ENCODE measurements at places on chromosomes 4 and X.

- no peak for DNase-seq
These were observed 73.7 kb upstream of the STIM2 start for GRCh38 chr4:26786916-26787315.

DNA sequence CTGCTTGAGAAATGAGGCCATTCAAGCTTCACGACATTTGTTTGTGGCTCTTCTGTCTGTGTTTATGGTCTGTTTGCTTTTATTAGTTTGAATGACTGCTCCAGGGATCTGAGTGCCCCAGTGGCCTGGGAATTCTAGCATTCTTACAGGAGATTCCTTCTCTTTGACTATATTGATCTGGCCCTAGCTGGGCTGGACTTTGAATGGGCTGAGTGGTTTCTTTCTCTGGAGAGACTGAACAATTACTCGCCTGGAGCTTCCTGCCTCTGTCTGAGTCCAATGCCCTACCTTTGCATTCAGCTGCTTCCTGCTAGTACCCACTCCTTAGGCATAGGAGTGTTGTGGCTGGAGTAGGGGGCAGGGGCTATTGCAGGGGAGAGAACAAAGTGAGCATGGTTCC lies 51.2 kb upstream of the EDA start:
- DNase-seq: no peak

DNA sequence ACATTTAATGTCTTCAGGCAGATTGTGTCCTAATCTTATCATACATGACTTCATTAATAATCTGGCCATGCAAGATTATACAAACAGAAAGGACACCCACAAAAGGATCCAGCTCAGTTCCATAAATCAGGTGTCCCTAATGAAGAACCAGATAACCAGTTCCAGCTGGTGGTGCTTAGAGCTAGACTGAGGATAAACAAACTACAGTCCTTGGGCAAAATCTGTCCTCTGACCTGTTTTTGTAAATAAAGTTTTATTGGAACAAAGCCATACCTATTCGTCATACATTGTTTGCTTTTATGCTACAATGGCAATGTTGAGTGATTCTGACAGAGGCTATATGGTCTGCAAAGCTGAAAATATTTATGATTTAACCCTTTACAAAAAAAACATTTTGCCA lies 199.5 kb downstream of the MID1IP1 start:
- DNase-seq: no peak

- DNase-seq: no peak
These were observed 72.7 kb upstream of the EDNRA start for GRCh38 chr4:147408189-147408588.

- peak; percentile 53 for DNase-seq
These were observed 464.9 kb upstream of the AMOT start for GRCh38 chrX:113305496-113305895.

DNA sequence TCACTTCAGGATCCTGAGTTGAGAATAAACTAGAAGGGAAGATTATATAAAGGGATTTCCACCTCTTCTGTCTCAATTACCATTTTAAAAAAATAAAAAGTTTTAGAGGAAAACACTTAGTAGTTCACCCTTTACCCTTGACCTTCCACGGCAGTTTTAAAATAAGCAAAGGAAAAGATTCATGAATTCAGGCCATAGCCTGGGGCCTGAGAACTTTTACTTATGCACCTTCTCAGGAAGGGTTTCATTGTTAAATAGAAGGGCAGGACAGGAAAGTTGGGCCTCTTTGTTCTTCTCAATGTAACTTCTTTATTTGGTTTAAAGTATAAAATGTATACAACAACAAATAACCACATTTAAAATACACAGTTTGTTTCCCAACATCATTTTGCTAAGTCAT lies 54.9 kb downstream of the PKD2 start:
- DNase-seq: no peak

GRCh38 chrX:40117715-40118285 lies 20.0 kb upstream of the BCOR start:
- no peak for DNase-seq

GRCh38 chr4:120839974-120840751 lies 82.4 kb downstream of the PRDM5 start:
- DNase-seq: no peak

DNA sequence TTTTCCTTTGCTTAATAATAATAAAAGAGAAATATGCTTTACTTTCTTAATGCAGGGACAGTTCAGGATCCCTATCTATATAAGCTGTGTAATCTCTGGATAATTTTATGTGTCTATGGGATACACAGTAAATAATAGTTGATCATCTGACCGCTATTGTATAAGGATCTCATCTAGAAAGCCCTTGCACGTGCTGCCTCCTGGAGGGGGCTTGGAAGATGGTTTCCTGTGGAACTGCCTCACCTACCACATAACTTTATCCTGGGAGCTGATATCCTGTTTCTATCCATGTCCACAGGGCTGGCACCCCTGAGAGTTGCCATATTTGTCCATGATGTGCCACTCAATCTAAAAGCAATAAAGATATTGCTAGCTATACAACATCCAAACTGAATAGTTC lies 139.3 kb upstream of the FRMPD4 start:
- no peak for DNase-seq

- DNase-seq: no peak
These were observed 40.4 kb upstream of the DDX53 start for GRCh38 chrX:22959204-22959920.

- DNase-seq: no peak
These were observed 31.3 kb upstream of the TFDP3 start for GRCh38 chrX:133249266-133250058.

GRCh38 chrX:154805696-154806091 lies 409 bp upstream of the MPP1 start:
- DNase-seq: no peak

DNA sequence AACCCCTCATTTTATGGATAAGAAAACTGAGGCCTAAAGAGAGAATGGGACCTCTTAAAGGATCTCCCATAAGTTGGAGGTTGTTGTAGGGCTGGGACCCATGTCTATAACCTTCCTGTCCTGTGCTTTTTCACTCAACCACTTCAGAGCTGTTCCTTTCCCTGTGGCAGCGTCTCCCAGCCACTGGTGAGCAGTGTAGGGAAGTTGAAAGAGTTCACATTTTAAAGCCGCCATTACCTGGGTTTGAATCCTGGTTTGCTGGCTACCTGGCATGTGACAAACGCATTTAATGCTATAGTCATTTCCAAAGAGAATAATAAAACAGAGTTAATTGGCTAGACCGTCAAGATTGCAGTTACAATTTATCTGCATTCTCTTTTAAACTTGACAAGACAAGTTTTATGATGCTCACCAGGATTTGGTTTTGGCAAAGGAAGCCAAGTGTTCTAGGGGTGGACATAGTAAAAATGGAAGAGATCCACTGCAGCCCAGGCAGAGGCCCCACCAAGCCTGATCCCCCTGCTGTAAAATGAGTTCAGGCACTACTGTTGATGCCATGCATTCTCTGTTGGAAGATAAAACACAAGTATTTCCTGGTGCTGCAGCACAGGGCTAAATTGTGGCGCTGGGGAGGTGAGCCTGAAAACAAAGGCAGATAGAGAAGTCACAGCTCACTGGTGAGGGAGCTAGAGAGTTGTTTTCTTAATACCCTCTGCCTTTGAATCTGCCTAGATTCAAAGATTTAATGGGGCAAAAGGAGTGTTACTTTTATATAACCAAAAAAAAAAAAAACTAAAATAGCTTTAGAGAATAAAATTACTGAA lies 218.7 kb downstream of the NWD2 start:
- DNase-seq: no peak
